ENCODE measurements at places on chromosomes 5 and 9. TPM values are rescaled to one million over a fixed set of nuclear protein-coding genes. Genes with fewer than 3 reads are reported as not detected.

Gene GRXCR2
- total RNA-seq = not detected

Gene WDR38
- not detected for total RNA-seq

Gene GFI1B
- not detected for total RNA-seq

Gene PCDHA1
- total RNA-seq = not detected

Gene SMIM15
- total RNA-seq = 61.7 TPM

Gene GRIN3A
- not detected for total RNA-seq

Gene TTC1
- 61.4 TPM for total RNA-seq

Gene PITX1
- 40.8 TPM for total RNA-seq

Gene LMAN2
- total RNA-seq = 310 TPM

Gene CAVIN4
- 0.95 TPM for total RNA-seq

Gene ACOT12
- not detected for total RNA-seq

Gene CHSY3
- total RNA-seq = 1.7 TPM

Gene TRIP13
- total RNA-seq = 69.0 TPM

Gene LHX2
- 1.1 TPM for total RNA-seq

Gene BTF3
- total RNA-seq = 291 TPM

Gene RUSC2
- total RNA-seq = 13.3 TPM

Gene FUT7
- not detected for total RNA-seq

Gene CDH9
- not detected for total RNA-seq

Gene OR1B1
- not detected for total RNA-seq

Gene PRKAA1
- 84.5 TPM for total RNA-seq

Gene CETN3
- total RNA-seq = 39.2 TPM

Gene SPACA9
- 2.3 TPM for total RNA-seq

Gene KIF20A
- total RNA-seq = 55.5 TPM

Gene ATOSB
- total RNA-seq = 9.2 TPM

Gene OR13C9
- total RNA-seq = not detected

Gene QSOX2
- 9.9 TPM for total RNA-seq

Gene ABO
- total RNA-seq = not detected

Gene CDKN2A
- 293 TPM for total RNA-seq

Gene LCN9
- total RNA-seq = not detected

Gene UGCG
- total RNA-seq = 27.0 TPM

Gene ZNF169
- total RNA-seq = 2.4 TPM

Gene TAF11L10
- total RNA-seq = not detected

Gene C9orf50
- not detected for total RNA-seq

Gene TARS1
- 184 TPM for total RNA-seq

Gene TUSC1
- total RNA-seq = 15.1 TPM

Gene PCDHGA1
- total RNA-seq = 0.06 TPM

Gene SUSD3
- 13.4 TPM for total RNA-seq

Gene PSD2
- total RNA-seq = not detected

Gene PDCD1LG2
- 0.46 TPM for total RNA-seq

Gene SPINK6
- total RNA-seq = not detected

Gene PKN3
- total RNA-seq = 9.4 TPM

Gene PLPP6
- 3.6 TPM for total RNA-seq

Gene FAM153A
- not detected for total RNA-seq

Gene FAM200C
- 2.6 TPM for total RNA-seq

Gene ST8SIA4
- 0.63 TPM for total RNA-seq

Gene NEUROG1
- not detected for total RNA-seq
